ENCODE measurements at places on chromosomes 2 and 18.

- peak; percentile 70 for DNase-seq
Observed at GRCh38 chr2:202064171-202064880, 8.7 kb upstream of the KIAA2012 start.

DNA sequence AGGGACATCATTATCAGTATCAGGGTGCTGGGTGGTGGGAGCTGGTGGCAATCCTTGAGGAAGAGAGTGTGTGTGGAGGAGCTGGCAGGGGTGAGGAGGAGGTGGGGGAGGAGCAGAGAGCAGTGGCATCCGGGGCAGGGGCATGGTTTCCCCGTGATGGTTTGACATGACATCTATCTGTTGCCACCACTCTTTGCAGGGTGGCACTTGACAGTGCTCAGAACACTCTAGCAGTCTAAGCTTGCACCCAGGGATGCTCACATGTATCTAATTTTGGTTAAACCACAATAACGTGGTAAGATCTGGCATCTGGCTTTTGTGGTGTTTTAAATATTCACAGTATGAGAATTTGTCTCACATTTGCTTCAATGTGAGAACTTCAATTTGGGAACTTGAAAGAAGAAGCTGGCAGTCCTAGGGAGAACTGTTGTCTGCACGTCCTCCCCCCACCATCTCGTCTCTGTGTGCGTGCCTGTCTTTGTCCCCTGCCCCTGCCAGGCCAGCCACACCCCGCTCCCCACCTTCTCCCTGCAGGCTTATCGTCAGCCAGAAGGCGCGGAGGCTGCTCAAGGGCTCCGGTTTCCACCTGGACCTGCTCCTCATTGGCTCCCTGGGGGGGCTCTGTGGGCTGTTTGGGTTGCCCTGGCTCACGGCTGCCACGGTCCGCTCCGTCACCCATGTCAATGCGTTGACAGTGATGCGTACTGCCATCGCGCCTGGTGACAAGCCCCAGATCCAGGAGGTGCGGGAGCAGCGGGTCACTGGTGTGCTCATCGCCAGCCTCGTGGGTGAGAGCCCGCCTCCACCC is 11.7 kb downstream of the SLC4A3 start:
- DNase-seq, result no peak

DNA sequence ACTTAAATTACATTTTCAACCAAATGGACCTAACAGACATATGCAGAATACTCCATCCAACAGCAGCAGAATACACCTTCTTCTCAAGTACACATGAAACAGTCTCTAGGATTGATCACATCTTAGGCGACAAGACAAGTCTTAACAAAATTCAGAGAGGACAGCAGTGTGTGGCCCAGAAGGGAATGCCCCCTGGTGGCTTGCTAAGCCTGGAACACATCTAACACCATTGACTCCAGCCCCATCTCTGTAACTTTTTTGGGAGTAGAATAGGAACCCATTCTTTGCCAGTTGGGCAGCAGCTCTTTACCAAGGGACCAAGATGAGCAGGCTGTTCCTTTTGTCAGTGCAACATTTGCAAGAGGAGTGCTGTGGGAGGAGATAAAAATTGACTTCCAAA is 249.9 kb downstream of the PLCL1 start:
- peak; percentile 3 for DNase-seq

GRCh38 chr2:60675301-60675700 is 80.8 kb upstream of the PAPOLG start:
- no peak for DNase-seq

- DNase-seq, result no peak
Observed at GRCh38 chr2:132780651-132781050, 110.6 kb upstream of the LYPD1 start.

DNA sequence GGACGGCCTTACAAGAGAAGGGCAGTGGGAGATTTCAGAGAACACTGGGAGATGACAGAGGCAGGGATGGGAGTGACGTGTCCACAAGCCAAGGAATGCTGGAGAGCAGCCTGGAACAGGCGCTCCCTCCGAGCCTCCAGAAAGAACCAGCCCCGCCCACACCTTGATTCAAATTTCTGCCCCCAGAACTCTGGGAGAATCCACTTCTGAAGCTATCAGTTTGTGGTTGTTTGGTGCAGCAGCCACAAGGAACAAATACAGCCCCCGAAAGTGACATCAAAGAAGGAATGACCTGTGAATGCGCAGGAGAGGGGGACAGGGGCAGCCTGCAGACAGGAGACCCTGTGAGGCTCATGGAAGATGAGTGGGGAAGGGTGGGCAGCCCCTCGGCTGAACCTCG is 67.3 kb downstream of the TWIST2 start:
- no peak for DNase-seq

GRCh38 chr2:121253021-121253673 is 31.9 kb downstream of the TFCP2L1 start:
- DNase-seq, result no peak

GRCh38 chr2:36584148-36584794 is 13.7 kb downstream of the FEZ2 start:
- DNase-seq, result no peak

DNA sequence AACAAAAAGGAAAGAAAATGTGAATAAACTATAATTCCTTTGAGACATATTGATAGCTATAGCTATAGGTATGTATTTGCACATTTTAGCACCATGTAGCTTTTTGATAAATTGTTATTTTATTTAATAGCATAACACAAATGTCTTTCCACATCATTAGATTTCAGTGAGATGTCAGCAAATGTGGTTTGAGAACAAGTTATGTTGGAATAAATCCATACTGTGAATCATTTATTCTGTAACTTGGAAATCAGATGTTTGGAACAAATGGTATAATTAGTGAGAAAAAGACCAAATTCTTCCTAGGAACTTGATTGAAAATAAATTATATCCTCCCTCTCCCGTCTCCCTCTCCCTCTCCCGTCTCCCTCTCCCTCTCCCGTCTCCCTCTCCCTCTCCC is 62.8 kb downstream of the NABP1 start:
- DNase-seq, result no peak

DNA sequence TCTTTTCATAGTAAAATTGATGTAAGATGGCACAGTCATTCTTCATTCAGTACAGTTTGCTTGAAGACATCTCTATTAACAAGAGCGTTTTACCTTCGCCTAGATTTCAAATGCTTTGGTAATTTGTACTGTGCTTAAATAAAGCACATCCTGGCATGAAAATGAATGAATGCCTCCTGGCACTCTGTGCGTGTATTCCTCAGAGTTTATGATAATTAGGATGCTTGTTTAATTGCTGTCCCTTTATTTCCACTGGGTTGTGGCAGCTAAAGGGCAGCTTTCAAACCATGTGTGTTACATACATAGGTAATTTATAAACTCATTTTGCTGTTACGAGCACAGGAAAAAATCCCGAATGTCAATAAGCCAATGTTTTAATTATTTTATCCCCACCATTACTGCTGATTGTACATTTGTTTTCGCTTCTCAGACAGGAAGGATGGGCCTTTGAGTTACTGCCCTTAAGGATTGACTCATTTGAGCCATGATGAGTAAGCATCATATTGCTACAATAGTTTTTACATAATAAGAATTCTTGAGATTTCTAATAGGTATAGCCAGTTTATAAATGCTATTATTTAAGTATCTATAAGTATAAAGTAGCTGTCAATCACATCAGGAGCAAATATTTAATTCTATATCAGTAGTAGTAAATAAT is 516.5 kb downstream of the XIRP2 start:
- DNase-seq, result peak; percentile 23

- DNase-seq, result no peak
Observed at GRCh38 chr18:68435581-68435980, 279.3 kb downstream of the TMX3 start.

GRCh38 chr2:226969417-226970080 is 133.7 kb downstream of the RHBDD1 start:
- DNase-seq, result no peak

DNA sequence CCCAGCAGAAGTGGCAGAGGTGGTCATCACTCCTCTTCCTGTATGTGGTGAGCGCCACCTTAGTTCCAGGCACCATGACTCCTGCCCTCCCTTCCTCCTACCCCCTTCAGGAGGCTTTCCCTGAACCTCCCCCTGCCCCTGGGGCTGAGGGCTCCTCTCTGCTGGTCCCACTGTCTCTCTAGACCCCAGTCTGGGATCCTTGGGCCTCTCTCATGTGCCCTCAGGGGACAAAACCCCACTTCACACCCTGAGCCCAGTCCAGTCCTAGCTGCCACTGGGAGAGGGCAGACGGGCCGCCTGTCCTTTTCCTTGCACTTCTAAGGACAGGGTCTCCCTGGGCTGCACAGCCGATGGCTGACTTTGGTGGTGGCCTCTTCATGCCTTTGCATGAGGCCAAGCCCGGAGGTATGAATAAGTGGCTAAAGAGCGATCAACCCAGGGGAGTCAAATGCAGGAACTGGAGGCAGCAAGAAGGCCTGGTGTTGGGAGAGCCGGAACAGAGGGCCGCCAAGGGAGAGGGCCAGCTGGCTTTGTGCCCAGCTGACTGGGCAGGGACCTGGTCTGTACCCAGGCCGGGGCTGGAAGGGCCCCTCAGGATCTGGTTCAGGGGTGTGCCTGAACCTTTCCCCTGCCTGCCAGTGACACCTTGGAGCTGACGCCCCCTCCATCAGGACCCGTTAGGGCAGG is 29.5 kb downstream of the GLI2 start:
- no peak for DNase-seq

DNA sequence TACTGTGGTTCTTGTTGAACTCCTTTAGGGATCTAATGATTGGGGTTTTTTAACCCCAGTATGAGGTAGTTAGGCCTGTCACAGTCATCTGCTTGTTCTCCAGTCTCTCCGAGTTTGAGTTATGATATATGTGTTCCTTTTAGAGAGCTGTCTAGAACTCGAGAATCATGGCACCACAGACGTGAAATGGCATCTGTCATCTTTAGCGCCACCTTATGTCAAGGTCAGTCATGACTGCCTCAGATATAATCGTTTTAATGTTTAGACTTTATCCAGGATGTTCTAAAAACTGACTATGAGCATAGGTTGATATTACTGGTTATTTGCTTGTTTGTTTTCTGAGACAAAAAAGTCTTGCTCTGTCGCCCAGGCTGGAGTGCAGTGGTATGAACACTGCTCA is 112.2 kb downstream of the CEP192 start:
- no peak for DNase-seq

GRCh38 chr2:17301437-17301836 is 216.8 kb downstream of the RAD51AP2 start:
- no peak for DNase-seq

GRCh38 chr2:65714866-65715265 is 282.5 kb upstream of the SPRED2 start:
- DNase-seq, result no peak

GRCh38 chr18:70232261-70232660 is 26.8 kb upstream of the RTTN start:
- no peak for DNase-seq

- DNase-seq, result no peak
Observed at GRCh38 chr2:211996857-211997256, 541.7 kb downstream of the ERBB4 start.

GRCh38 chr18:53861185-53861584 is 363.3 kb downstream of the MBD2 start:
- DNase-seq, result no peak

- no peak for DNase-seq
Observed at GRCh38 chr18:38843291-38843690, 1277.7 kb upstream of the CELF4 start.

- DNase-seq, result no peak
Observed at GRCh38 chr18:11307716-11308115, 158.3 kb upstream of the PIEZO2 start.

DNA sequence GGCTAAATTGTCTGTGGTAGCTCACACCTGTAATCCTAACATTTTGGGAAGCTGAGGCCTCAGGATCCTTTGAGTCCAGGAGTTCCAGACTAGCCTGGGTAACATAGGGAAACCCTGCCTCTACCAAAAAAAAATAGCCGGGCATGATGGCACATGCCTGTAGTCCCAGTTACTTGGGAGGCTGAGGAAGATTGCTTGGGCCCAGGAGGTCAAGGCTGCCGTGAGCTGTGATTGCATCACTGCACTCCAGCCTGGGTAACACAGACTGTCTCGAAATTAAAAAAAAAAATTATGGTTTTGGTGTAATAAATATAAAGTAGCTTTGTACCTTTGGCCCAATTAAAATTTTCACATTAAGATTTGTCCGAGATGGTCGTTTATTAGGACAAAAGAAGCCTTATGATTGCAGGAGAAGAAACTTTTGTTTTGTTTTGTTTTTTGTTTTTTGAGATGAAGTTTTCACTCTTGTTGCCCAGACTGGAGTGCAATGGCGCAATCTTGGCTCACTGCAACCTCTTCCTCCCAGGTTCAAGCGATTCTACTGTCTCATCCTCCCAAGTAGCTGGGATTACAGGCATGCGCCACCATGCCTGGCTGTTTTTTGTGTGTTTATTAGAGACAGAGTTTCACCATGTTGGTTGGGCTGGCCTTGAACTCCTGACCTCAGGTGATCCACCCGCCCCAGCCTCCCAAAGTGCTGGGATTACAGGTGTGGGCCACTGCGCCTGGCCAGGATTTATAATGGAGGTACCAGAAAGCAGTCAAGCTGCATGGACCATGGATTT is 4.1 kb downstream of the MTA3 start:
- peak; percentile 48 for DNase-seq

DNA sequence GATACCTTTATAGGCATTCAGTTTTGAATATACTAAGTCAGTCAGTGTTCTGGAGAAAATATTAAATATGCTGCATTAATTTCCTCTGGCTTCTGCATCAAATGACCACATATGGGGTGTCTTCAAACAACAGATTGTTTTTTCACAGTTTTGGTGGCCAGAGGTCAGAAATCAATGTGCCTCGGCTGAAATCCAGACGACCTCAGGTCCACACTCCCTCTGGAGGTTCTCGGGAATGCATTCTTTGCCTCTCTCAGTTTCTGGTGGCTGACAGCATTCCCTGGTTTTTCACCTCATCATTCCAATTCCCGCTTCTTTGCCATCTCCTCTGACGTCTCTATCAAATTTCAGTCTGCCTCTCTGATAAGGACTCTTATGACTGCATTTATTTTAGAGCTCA is 142.3 kb downstream of the ZNF407 start:
- DNase-seq, result no peak

GRCh38 chr2:71469403-71470398 is 16.3 kb downstream of the DYSF start:
- DNase-seq, result no peak

DNA sequence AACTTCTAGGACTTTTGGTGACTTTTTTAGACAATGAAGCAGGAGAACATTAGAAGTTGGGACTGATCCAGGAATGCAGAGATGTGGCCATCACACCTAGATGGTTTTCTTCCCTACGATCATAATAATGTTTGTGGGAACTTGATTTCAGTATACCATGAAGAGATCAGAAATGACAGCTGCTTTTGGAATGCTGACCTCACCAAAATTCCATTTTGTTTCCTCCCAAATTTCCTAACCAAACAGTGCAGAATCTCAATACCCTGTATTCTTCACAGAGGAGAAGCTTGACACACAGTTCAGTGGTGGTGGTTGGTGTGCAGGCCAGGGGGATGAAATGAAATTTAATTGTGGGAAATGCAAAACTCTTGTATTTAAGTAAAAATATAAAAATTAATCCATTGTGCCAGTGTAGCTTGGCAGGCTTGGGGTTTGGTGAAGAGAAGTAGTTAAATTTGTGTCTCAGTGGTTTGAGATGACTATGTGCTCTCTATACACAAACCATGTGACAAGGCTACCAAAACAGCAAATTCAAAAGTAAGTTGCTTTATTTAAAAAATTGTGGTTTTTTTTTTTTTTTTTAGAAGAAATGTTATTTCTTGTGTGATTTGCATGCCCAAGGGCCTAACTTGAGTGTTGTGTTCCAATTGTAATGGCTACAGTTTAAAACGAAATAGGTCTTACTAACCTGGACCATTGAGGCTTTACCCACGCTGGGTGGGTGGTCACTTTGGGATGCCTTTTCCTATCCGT is 252.4 kb downstream of the LPIN1 start:
- DNase-seq, result no peak

Measured in mammary epithelial cell (primary cell).